ENCODE measurements at places on chromosomes 1 and 21. TPM values are rescaled to one million over a fixed set of nuclear protein-coding genes. Genes with fewer than 3 reads are reported as not detected.

DNA sequence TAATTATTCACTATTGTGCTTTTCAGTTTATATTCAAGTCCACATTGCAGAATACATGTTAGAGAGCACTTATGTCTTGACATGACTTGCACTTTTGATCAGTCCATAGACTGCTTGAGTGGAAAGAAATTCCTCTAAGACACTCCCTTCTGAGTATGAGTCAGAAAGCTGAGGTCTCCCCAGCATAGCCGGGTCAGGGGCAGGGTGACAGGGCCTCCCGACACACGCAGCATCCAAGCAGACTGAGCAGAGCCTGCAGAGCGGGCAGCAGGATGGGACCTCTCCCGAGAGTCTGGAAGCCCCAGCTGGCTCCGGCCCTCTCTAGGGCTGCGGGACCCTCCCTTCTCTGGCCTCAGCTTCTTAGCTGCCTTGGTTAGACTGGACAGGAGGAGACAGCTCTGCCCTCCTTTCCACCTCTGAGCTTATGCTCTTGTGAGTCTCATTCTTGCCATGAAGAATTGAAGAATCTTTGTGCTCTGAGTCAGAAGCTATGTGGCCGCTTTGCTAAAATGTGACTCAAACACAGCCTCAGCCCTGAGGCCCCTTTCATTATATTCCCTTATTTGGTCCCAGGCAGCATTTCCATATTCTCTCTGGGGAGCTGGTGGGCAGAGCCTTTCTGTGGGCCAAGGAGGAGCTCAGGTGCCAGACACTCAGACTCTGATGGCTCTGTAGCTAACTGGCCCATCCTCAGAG is 11.2 kb upstream of the CAPN2 start:
- DNase-seq = peak; percentile 95

DNA sequence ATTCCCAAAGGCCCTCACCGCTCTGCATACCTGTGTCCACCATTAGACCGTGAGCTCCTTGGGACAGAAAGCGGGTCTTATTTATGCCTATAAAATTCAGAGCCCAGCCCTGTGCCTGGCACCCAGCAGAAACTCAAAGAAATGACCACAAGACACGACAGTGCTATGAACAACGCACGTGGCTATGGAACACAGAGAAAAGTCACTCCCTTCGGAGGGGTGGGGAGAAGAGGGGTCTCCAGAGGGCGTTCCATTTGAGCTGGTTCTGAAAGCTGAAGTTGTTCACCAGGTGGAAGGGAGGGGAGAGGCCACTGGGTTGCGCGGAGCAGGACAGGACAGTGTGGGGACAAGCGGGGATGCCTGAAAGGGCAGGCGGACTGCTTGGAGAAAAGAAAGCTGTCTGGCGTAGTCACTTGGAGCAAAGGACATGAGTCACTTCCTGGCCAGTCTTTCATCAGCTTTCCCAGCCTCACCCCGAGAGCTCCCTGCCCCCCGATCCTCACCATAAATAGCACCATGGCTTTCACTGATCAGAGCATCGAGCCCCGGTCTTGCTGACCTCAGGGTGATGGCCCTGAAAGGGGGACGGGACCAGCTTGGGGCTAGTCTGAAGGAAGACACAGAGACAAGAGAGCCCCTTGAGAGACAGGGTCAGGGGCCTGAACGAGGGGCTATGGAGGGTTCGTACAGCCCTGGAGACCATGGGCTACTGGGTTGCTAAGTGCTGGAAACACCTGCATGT is 28.5 kb downstream of the ECE1 start:
- peak; percentile 97 for DNase-seq

- no peak for DNase-seq
These were observed 9.8 kb upstream of the FCRL1 start for GRCh38 chr1:157829711-157830110.

Gene AIRE
- not detected for total RNA-seq

- DNase-seq = no peak
These were observed 20.2 kb upstream of the FAM131C start for GRCh38 chr1:16093611-16094010.

- DNase-seq = no peak
These were observed 36.2 kb downstream of the IL6R start for GRCh38 chr1:154441241-154441888.

DNA sequence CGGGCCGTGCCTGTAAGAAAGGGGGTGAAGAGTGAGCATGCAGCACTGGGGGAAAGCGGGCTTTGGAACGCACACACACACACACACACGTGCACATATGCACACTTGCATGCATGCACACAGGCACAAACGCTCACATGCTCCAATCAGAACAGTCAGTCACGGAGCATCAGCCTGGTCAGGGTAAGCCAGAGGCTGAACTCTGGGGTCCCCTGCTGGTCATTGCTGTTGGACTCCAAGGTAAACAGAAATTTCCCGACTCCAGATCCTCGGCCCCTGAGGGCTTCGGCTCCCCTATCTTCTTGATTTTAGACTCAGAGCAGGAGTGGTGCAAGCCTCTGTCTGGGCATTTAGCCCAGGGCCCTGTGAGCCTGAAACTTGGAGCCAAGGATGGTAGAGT is 54.2 kb downstream of the SYT2 start:
- peak; percentile 19 for DNase-seq

DNA sequence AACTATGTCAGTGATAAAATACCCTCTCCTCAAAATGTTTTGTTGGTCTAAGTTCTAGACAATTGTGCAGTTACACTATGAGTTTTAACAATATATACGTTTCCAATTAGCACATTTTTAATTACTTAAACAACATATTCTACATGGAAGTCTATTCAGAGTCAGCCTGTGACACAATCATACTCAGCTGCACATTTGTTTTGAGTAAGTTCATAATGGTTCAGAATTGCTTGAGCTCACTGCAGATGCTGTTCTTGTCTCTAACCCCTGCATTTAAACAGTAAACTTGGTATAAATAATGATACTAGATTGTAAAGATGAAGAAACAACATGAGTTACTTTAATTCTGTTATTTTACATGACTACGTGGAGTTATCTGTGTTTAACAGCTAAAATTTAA is 30.6 kb downstream of the CDKN2C start:
- no peak for DNase-seq

Gene NHLH1
- total RNA-seq = 0.04 TPM

DNA sequence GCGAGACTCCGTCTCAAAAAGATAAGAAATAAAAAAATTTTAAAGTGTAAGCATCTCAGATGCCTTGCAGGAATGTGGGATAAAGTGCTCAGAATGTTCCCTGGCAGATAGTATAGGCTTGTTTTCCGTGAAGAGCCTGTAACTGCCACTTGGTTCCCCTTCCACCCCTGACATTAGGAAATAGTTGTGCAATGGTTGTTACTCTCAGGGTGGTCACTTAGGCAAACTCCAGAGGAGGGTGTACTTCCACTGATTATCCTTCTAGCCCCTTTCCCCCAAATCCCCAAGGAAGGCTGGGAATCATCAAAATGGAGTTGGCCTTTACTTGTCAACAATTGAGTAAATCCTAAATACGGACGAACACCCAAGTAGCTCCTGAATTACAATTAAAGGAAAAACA is 10.4 kb downstream of the RPL11 start:
- DNase-seq = no peak

Gene CNIH3
- 2.5 TPM for total RNA-seq

DNA sequence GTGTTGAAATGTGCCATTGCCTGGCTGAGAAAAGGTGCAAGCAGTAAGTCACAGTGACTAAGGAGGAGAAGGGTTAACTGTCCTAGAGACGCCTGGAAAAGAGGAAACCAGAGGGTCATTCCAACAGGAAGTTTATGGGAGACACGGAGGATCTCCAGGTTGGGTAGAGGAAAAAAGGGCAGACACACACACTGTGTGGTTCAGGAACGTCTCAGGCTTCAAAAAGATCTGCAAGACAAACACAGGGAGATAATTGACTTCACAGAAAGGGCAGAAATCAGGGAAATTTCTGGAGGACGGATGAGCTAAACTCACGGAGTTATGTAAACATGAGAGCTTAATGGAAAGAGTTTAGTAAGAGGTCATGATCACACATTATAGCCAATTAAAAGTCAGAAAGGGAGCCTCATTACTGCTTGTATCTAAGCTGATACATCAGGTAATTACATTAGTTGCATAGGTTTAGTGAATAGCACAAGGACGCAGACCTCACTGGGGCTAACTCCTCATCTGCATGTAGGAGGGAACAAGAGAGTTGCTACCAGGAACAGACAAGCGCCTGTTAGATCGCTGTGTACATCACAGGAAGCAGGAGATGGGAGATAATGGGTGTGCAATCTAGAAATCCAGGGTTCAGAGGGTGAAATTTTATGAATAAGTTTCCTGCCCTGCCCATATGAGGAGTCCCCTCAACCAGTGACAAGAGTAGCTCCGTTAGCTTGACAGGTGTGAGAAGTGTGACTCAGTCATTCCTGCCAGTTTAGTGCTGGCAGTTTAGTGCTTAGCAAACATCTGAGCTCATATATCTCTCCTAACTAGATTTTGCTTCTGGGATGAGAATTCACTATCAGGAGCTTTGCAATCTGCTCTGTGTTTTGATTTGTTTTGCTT is 96.6 kb upstream of the TNR start:
- no peak for DNase-seq

DNA sequence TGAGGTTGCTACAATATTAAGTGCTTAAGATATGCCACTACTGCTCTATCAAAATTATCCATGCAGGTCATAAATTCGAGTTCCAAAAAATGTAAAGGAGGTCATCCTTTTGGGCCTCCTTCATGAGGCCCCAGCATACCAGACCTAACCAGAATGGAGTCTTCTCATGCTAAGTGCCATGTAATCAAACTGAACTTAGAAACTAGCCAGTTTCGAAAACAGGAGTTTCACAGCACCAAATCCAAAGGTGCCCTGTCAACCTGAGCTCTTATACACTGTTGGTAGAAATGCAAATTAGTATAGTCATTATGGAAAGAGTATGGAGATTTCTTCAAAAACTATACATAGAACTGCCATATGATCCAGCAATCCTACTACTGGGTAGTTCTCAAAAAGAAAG is 320.5 kb downstream of the ST6GALNAC3 start:
- no peak for DNase-seq

DNA sequence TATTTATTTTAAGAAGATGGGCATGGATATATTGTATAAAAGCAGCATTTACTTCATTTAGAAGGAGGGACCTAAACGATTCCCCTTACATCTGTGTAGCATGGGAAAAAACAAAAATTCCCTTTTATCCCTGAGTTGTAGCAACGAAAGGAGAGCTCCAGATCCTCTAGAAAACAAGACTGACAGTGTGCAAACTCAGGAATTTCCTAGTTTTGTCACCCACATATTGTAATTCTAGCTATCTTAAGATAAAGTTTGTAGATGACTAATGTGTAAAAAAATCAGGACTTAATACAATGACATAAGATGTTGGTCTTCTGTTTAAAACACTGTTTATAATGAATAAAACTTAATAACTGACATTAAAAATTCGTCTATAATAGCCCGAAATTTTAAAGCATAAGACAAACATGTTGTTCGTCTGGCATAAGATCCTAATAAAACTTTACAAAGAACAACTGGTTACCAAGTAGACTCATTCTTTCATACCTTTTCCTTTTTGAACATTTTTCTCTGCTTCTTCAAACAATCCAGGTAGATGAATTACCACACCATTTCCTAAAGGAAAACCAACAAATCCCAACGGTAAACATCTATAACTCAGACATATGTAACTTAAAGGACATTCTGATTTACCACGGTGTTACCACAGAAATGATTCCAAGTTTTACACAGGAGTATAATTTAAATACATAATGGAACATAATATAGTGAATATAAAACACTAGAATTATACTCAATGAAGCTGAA is 15.2 kb downstream of the ADSS2 start:
- no peak for DNase-seq

DNA sequence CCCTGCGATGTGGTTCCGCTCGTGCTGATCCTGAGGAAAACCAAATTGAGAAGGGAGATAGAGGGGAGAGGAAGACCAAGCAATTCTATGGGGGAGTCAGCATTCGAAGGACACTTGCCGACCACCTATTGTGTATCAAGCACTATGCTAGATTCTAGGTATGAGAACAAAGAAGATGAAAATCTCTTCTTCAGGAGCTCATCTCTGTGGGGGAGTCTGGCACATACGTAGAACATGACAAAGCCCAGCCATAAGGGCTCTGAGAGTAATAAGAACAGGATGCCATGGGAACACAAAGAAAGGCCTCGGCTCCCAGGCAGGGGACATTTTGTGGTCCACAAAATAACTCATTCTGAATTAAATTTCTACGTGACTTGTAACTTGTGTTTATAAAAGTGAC is 83.7 kb downstream of the WLS start:
- no peak for DNase-seq

Gene PFKFB2
- 6.0 TPM for total RNA-seq

- DNase-seq = peak; percentile 13
These were observed 347.9 kb downstream of the ZP4 start for GRCh38 chr1:237542525-237543418.

- no peak for DNase-seq
These were observed 20.9 kb downstream of the FGGY start for GRCh38 chr1:59317780-59318179.

Gene ZNF695
- total RNA-seq = 1.8 TPM

DNA sequence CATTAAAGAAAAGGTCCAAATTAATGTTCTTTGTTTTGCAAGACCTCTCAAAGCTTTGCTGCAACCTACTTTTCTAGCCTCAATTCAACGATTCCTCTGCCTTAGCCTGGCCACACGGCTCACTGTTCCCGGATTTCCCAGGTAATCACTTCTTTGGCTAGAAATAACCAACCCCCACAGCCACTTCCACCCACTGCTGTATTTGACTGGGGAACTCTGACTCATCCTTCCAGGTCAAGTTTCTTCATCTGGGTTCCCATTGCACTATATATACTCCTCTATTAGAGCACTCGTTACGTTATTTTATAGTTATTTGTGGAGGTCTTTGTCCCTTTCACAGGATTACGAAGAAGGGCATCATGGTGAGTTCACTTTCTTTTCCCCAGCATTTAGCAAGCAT is 185.9 kb downstream of the CACNA1E start:
- no peak for DNase-seq

- no peak for DNase-seq
These were observed 16.0 kb upstream of the OVAAL start for GRCh38 chr1:180542838-180543145.

Gene RERE
- total RNA-seq = 14.0 TPM

- DNase-seq = peak; percentile 47
These were observed 9.1 kb upstream of the C21orf91 start for GRCh38 chr21:17828223-17828622.

- DNase-seq = no peak
These were observed 35.4 kb upstream of the C1QA start for GRCh38 chr1:22600817-22601605.

DNA sequence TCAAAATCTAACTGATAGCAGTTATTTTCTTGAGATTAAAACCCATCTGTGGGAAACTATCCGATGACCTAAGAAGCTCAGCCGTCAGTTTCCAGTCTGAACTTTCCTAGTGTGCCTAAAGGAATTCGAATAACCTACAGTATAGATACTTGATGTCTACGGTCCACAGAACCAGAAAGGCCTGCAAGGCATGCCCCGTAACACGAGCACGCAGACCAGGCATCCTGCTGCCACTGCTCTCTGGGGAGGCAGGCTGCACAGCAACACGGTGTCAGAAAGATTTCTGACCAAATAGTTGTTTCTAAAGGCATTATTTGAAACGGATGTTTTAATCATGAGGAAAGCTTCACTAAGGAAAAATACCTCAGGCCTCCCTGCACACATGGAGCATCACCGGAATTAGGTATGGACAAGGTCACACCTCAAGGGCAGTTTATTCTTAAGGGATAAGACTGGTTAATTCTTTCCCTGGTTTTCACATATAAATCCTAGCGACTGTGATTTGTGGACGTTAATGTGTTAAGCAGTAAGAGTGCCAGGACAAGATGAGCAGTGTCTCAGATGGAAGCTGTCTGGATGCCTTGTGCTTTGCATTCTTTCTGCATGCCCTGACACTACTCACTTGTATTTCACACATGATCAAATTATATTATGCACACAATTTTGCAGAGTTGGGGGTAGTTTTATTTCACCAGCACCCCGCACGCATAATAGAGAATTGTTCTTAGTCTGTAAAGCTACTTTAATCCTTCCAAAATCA is 49.0 kb upstream of the NADK start:
- no peak for DNase-seq

Gene CYP4X1
- total RNA-seq = 0.17 TPM
